ENCODE measurements at places on chromosomes 16 and 17.

- DNase-seq = no peak
Measured at GRCh38 chr16:89695875-89696669, 5.4 kb downstream of the SPATA2L start.

DNA sequence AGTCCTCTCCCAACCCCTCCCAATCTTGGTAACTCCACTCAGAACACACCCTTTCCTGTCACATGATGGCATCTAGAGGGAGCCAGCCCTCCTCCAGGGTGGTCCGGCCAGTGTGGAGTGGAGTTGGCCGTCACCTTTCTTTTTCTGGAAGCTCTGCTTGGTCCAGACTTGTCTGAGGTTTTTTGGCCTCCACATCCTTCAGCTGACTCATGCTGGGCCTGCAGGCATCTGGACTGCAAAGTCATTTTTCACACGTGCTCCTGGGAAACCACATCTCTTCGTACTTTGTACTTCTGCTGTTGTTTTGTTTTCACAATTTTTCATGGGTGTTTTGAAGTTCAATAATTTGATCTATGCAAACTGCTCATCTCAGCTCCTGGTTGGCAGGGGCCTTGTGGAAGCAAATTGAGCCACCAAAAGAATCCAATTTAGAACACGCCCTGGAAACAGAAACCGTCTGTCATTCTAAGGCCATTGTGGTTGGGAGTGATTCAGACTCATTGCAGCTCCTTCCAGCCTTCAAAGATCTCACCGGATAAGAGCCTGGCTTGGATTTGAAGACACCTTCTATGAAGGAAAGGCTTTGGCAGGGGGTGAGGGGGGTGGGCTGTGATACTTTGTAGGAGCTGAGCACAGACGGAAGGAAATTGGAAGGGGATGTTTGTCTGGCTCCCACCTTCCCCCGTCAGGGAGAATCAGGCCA lies 42.4 kb upstream of the NF1 start:
- DNase-seq = peak; percentile 11

DNA sequence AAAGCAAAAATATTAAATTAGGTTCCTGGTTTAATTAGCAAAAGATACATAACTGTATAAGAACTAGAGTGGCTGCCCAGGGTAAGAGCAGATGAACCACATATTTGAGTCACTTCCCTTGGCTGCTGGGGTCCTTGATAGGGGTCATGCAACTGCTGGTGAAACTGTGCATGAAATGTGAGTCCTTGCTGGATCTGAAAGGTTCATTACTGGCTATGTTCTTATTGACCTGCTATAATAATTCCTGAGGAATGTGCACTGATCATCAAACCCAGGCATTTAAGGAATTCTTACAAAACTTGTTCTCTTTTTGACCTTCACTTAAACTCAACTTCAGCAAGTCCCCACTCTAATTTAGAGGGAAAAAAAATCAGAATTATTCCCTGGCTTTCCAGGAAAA lies 183.4 kb downstream of the ZNF18 start:
- DNase-seq = no peak

GRCh38 chr17:63361182-63361581 lies 84.9 kb downstream of the CYB561 start:
- no peak for DNase-seq

DNA sequence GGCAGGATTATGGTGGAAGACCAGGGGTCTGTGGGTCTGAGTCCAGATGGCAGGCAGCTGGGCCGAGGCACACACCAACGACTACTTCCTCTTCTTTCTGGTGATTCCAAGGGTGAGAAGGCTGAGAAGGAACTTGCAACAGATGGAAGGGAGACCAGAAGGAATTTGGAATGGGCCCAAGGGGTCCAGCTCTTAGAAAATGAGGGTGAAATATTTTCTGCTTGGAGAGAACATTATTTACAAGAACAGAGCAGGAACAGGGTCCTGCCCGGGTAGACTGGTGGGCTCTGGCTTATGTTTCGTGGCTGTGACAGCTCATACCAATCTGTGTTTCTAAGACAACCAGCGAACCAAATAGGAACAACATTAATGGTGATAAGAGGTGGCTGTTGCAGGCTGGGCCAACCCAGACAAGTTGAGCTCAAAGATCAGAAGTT lies 36.6 kb downstream of the CCDC42 start:
- no peak for DNase-seq

DNA sequence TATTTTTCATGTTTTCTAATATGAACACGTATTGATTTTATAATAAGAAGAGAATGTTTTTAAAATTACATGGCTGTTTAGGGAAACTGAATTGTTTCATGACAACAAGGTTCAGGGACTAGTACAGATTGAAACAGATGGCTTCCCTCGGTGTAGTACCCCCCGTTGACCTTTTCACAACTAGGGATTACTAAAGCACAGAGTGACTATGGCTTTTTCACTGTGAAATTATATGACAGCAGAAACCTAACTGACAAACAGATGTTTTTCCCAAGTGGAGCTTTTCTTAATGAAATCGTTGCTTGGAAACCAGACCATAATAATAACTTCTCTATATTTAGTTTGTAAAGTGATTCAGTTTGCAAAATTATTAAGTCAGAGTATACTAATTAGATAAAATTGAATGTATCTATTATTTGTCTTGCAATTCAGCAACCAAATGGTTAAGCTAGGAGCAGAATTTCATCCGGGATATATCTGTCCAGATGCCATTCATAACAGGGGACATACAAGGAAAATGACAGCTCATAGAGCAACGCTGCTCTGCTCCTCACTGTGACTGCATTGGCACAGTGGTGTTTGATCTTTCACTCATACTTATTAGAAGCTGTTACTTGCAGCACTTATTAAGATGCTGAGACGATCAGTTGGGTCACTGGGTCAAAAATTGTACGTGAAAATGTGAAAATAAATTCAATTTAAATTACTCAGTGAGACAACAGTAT lies 111.7 kb downstream of the TANGO6 start:
- no peak for DNase-seq

DNA sequence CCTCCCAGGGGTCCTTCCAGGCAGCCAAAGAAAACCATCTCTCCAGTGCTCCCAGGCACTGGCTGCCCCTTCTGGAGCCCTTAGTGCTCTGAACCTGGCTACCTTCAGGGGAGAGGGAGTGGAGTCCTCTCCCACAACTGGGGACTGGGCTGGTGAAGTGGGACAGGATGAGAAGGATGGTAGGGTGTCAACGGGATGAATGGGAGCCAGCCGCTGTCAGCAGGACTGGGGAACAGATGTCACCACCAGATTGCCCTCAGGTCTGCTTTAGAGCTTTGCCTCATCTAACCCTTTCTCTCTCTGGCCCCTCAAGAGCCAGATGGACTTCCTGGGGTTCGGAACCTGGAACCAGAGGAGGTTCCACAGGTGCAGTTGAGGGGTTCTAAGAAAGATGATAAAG lies 488 bp upstream of the SEBOX start:
- no peak for DNase-seq

GRCh38 chr16:14409563-14409962 lies 220.5 kb downstream of the PARN start:
- DNase-seq = no peak

DNA sequence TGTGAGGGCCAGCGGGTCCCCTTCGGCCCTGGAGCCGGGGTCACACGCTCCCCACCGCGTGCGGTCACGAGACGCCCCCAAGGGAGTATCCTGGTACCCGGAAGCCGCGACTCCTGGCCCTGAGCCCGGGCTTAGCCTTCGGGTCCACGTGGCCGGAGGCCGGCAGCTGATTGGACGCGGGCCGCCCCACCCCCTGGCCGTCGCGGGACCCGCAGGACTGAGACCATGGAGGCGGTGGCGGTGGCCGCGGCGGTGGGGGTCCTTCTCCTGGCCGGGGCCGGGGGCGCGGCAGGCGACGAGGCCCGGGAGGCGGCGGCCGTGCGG lies at the start of gene NAGLU:
Gene NAGLU, plus strand, starts transcription at position 194 of the 324 bp plus-strand sequence. Its CDS starts 32 bp downstream, at position 226.
- DNase-seq = peak; percentile 80

DNA sequence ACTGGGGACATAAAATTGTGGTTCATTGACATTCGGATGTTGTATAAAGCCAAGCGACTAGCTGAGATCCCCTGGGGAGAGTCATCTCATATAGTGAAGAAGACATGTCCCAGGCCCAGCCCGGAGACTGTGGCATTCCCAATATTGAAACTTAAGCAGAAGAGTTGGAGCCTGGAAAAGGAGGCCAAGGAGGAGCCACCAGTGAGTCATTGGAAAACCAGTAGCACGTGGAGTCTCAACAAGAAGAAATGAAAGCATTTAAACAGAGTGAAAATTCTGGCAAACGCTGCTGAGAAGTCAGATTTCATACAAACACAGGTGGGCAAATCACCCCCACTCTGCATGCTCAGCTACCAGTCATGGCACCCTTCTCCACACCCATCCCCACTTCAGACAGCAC lies 9.4 kb upstream of the ELAC2 start:
- no peak for DNase-seq

DNA sequence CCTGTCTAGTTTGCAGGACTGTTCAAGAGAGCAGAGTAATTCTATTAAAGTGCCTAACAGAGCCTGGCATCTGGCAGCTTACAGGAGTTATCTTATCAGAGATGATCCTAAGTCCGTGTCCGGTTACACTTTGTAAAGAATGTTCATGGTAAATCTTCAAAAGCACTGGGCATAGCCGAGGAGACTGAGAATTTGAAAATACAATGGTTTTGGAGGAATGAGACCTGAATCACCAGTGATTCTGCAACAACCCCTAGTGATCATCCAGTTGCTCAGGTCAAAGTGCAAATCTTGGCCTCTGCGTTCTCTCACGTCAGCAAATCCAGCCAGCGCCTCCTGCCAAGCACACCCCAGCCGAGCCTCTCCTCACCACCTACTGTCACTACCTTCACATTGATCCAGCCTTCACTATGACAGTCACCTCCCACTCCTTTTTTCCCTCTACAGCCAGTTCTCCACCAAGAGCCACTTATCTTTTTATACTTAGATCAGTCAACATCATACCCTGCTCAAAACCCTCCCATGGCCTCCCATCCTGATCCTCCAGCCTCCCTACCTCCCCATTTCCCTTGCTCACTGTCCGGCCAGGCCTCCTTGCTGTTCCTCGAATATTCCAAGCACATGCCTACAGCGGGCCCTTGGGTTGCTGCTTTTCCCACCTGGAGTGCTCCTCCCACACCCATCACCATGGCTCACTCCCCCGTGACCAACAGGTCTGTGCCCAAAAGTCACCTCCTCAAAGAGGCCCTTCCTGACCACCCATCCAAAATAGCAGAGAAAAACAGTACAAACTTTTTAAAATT lies 57.4 kb upstream of the ERN1 start:
- no peak for DNase-seq

GRCh38 chr17:45790296-45790922 lies 6.3 kb downstream of the CRHR1 start:
- no peak for DNase-seq

DNA sequence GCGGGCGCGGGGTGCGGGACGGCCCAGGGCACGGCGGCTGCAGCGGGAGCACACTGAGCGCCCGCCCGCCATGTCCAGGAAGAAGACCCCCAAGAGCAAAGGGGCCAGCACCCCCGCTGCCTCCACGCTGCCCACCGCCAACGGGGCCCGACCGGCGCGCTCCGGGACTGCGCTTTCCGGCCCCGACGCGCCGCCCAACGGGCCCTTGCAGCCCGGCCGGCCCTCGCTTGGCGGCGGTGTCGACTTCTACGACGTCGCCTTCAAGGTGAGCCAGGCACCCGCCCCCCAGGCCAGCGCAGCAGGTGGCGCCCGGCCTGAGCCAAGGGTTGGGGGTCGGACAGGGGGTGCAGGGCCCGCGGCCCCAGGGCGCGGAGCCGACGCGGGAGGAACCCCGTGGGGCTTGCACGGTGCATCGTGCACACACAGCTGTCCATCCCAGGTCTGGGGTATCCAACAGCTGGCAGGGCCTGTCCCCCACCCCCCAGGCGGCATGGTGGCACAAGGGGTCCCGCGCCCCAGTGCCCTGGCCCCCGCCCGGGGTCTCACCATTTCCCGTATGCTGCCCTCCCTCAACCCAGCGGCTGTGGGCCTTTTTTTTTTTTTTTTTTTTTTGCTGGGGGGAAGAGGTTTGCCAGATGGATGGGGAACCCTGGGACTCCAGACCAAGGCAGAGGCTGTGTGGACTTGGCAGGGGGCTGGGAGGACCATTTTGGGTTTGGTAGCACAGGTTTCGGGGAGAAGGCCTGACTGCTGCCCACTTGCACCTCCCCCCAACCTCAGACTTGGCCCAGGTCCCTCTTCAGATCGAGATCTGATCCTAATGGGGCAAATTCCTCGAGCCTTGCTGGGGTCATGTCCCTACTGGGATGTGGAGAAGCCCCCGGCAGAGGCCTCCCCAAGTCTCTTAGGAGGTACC lies 547 bp downstream of the RAB26 start:
- DNase-seq = peak; percentile 20
